ENCODE measurements at places on chromosomes 13 and 19.

- no peak for DNase-seq
These were observed 37.6 kb upstream of the HOMER3 start for GRCh38 chr19:18978616-18979015.

GRCh38 chr13:94050039-94050438 is 429.4 kb downstream of the DCT start:
- DNase-seq: no peak

- DNase-seq: no peak
These were observed 129.4 kb downstream of the SHISA2 start for GRCh38 chr13:25922376-25922775.

DNA sequence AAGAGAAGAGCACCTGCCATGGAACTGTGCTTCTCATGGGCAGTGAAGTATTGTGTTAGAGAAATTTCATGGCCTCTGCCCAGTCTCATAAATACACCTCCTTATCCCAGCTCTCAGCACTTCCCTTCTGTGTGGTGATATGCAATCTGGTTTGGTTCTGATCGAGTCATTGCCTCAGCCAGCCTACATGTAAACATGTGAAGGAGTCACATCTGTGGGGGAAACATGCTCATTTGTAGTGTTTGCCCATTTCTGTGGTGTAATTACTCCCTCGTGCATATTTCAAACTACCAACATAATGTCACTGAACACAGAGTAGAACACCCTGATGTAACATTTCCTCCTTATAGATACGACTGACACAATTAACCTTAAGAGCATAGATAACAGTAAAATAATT is 183.0 kb downstream of the DCT start:
- DNase-seq: no peak

DNA sequence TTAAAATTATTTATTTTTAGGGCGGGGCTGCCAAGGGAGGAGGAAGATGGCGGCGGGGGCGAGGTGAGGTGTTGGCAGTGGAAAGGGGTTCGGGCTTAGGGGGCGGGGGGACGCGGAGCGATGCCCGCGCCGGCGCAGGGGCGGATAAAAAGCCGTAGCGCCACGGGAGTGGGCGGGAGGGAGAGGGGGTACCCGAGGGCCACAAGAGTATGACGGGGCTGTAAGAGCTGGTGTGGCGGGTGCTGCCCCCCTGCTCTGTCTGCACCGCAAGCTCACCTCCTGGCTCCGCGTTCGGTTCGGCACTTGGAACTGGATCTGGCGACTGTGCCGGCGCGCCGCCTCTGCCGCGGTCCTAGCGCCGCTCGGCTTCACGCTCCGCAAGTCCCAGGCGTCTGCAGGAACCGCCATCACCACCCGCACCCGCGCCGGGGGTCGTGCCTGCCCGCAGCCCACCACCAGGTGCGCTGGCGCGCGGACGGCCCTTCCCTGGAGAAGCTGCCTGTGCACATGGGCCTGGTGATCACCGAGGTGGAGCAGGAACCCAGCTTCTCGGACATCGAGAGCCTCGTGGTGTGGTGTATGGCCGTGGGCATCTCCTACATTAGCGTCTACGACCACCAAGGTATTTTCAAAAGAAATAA is 265.2 kb upstream of the SGCG start:
- no peak for DNase-seq

- DNase-seq: no peak
These were observed 136.2 kb downstream of the DNAJC3 start for GRCh38 chr13:95813139-95813538.

DNA sequence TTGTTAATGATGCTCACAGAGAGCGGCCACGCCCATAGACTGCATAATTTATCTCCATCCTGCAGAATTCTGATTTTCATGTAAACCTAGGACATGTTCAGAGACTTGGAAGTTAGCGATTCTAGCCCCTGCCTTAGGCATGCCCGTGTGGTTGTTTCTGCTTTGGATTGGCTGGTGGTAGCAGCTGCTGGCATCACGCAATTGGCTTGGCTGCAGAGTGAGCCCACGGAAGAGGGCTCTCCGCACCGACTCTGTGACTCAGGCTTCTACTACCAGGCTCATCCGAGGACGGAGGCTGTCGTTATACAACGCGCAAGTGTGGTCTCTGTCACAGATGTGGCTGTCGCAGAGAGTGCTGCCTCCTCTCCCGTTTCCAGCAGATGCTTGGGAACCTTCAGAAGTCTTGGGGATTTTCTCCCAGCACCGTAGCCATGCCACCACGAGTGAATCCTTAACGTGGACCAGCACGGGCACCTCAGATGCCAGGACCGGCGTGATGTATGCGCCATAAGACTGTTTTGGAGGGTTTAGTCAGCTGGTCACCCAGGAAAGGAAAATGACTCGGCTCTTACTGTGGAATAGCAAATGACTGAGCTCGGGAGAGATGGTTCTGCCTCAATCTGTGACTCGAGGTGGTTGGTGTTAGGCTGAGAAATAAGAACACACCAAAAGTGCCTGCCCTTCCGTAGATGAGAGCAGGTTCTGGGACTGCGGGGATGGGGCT is 61.0 kb upstream of the F7 start:
- DNase-seq: no peak

DNA sequence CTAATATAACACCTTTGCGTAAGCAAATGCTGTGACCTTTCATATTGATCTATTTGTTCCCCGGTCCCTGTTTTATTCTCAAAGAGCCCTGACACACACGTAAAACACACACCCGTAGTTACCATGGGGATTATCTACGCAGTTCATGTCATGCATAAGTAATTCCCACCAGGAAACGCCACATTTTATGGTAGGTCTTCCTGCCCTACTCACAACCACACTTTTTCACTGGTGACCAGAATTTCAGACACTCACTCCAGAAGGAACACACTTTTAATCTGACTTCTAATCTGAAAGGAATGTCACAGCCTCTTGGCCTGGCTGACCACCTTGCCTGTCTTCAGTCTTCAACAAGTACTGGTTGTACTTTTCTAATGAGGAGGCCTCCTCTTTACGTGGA is 46.8 kb downstream of the SLC7A1 start:
- DNase-seq: no peak

DNA sequence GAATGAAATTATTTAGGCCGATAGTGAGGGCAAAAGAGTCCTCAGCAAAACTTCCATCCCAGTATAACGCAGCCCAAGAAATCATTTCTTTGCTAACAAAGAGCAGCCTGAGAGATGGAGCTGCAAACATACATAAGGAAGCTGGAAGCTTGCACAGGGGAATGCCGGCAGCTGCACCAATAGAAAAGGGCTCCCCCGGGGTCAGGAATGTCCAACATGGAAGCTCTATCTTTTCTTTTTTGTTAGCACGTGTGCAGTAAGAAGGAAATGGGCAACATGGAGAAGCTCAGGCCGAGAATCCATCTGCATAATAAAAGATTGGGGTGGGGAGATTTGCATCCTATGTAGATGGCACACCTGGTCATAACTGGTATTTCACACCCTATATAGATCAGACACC is 1363.5 kb upstream of the PCDH20 start:
- DNase-seq: no peak

DNA sequence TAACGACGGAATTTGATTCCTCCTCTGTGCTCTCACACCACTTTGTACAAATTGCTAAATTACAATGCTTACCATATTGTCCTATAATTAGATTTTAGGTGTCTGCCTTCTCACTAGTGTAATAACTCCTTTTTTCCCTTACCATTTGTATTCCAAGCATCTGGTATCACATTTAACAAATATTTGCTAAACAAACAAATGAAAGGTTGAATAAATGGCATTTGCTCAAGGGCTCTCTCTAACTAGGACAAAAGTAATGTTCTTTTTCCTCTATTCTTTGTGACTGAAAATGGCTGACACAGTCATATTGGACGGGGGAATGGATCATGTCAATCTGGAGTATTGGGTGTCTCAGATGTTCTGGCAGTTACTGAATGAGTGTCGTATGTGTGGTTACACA is 99.7 kb downstream of the ENOX1 start:
- no peak for DNase-seq
